ENCODE measurements at places on chromosomes 4 and X.
A peak's percentile ranks its signal among the peaks of the same experiment; 100 is the strongest.

DNA sequence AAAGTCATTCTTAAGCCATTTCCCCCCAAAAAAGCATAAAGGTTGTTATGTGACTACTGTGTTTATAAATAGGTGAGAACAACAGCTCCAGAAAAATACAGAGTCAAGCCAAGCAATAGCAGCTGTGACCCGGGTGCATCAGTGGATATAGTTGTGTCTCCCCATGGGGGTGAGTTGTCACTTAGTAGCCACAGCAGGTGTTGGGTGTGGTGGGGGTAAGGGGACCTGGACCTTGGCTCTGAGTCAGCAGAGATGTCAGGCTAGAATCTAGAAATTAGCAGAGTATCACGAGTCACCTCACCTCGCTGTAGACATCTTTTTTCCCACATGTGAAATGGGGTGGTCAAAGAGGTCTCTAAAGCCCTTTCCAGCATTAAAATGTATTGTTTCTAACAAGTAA is 42.4 kb downstream of the MOSPD2 start:
- no peak for DNase-seq

GRCh38 chrX:116872931-116873330 is 410.2 kb upstream of the CT83 start:
- DNase-seq: no peak

GRCh38 chr4:183443655-183444213 is 702 bp upstream of the CDKN2AIP start:
- DNase-seq: peak; percentile 27

GRCh38 chr4:52110171-52110570 is 59.1 kb downstream of the SPATA18 start:
- DNase-seq: no peak

GRCh38 chr4:16387448-16387847 is 161.2 kb upstream of the TAPT1 start:
- DNase-seq: no peak

DNA sequence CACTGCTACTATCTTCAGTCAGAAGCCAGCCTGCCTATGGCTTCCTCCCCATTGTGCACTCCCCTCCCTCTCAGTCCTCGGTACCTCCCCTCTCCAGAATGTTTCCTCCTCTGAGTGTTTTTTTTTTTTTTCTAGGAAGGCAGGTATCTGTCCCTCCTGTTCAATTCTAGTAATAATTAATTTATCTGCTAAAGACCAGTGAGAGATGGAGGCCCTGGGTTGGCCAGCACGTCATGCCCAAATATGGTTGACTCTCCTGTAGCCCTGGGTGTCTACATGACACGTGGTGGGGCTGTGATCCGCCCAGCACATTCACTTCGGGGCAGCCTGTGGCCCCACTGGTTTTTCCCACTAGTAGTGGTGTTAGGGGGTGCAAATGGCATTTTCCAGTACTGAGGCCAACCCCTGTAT is 1.8 kb downstream of the FLNA start:
- no peak for DNase-seq

- no peak for DNase-seq
Observed at GRCh38 chr4:163568843-163569242, 74.4 kb downstream of the TMA16 start.

GRCh38 chr4:85166318-85166717 is 199.8 kb upstream of the WDFY3 start:
- peak; percentile 24 for DNase-seq

DNA sequence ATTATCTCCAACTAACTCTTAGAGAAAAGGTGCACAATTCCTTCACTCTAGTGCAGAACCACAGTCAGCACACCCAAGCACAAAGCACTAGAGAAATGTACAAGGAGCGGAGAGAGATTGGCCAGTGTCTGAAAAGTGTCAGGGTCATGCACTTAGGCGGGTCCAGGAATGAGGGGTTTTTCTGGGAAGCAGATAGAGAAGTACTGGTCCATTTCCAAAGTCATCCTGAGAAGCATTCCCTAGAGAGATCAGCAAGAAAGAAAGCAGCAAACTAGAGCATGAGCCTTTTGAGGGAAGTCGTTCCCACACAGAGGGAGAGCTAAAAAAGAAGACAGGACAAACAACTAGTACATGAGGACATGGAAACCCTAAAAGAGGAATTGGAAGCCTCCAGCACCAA is 168.1 kb upstream of the MAP3K15 start:
- DNase-seq: no peak

GRCh38 chr4:69589884-69590283 is 49.6 kb downstream of the UGT2A2 start:
- DNase-seq: no peak

DNA sequence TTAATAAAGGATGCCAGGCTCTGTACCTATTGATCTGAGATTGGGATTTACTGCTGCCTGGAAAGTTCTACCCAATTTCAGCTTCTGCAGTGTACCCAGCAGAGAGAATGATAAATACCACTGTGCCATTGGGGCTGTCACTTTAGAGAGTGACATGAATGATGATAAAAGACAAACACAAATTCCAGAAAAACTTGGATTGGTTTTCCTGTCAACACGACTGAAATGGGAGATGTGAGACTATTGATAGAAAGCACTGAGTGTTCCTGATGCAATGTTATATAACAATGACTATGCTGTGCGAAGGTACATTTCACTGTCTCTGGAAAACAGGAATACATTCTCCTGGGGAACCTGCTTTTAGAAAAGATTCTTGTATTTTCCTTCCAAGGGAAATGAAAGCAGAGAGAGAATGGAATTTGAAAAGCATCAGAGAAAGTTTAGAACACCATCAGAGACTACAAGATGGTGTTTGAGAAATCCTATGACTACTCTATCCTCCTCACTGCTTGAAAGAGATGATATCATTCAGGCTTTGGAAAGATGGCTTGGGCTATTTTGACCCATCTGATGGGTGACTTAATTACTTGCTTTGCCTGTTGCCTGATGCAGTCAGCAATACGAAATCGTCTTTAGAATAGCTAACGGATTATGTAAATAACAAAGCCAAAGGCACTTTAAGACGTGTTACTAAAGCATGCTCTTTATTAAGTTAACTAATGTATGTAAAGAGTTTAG is 49.7 kb downstream of the MID1IP1 start:
- no peak for DNase-seq

GRCh38 chrX:153708415-153708814 is 15.8 kb downstream of the BCAP31 start:
- DNase-seq: no peak

DNA sequence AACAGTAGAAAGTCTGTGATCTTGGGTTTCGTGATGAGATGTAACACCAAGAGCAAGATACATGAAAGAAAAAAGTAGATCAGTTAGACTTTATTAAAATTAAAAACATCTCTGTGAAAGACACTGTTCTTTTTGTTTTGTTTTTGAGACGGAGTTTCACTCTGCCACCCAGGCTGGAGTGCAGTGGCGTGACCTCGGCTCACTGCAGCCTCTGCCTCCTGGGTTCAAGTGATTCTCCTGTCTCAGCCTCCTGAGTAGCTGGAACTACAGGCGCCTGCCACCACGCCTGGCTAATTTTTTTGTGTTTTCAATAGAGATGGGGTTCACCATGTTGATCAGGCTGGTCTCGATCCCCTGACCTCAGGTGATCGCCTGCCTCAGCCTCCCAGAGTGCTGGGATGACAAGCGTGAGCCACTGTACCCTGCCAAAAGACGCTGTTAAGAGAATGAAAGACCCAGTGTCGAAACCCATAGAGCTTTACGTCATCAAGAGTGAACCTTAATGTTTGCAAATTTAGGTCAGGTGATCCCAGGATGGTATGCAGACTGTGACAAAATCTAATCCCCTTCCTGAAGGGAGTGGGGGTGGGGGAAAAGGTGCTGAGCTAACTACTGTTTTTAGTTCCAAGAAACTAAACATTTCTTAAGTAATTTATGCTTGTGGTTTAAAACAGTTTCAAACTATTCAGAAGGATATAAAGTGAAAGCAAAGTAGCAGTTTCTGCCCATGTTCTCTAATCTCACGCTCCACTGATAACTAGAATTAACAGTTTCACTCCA is 8.0 kb downstream of the OFD1 start:
- DNase-seq: no peak

- no peak for DNase-seq
Observed at GRCh38 chr4:96543346-96543745, 703.5 kb downstream of the PDHA2 start.

DNA sequence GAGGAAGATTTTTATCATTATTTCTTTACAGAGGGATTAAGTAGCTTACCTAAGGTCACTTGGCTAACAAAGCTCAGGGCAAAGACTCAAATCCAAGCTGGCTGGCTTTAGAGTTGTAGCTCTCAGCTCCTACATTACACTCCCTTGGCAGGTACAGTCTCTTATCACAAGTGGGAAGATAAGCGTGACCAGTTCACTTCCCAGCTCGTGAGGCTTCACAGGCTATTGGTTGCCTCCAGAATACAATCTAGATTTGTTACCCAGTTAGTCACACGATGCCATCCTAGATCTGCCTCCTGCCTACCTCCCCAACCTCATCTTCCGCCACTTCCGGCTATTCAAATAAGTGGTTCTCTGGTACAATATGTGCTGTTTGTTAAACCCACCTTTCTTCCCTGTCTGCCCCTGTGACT is 3.7 kb downstream of the MMRN1 start:
- DNase-seq: no peak

GRCh38 chr4:71830-72229 is 18.7 kb downstream of the ZNF595 start:
- no peak for DNase-seq

DNA sequence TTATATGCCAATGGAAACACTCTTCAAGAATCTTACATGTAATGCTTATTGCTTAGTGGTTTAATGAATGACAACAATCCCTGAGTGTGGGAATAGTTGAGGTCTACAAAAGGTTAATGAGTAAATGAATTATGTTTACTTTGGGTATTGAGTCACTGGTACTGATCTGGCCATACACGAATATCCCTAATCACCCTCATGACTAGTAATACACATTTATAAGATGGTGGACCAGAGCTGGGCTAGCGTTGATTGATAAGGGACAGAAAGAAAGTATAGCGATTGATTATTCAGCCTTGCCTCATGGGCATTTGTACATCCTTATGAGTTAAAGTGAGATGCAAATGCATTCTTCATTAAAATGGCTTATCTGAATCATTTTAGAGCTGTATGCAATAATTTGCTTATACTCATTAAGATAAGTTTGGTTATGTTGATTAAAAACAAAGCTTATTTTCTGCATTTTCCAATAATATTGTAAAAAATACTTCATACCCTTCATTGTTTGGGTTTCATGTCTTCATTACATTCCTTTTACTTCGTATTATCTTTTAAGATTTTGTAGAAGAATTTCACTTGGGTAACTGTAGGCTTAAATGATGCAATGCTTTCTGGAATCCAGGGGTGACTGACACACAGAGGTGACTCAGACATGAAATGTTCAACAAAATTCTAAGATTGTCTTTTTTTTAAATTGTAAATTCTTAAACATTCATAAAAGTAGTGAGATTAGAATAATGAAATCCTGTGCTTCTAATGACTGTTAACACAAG is 47.4 kb downstream of the FGF2 start:
- no peak for DNase-seq

DNA sequence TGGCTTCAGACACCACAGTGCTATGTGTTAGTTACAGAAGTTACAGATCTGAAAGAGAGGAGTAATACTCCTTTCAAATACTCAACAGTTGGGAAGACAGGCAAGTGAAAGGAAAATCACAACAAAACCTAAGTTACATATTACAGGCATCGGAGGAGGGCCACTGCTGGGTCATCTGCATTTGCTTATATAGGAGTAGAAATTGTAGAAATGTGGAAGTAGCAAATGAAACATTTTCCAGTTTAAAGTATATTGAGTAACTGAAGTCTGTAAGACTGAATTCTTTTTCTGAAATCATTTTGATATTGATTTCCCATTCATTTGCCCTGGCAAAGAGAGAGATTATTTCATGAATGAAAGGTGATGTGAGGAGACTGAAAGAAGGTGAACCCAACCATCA is 201.7 kb downstream of the SPRY1 start:
- DNase-seq: no peak

- no peak for DNase-seq
Observed at GRCh38 chrX:69503228-69503781, 821 bp upstream of the NALF2 start.

DNA sequence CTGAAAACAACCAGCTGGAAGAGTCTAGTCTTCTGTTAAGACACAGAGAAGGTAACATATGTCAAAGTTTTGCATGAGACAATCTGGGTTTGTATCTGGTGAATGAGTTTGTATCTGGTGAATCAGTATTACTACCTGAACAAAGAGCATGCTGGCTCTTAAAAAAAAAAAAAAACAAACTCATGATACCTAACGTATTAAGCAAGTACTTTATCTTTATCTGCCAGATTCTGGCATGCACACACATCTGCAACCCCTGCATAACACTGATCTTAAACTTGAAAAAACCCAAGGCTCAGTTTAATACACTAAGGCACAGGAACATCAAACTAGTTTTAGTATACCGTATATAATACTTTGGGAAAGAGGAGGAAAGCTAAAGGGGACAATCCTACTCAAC is 5.8 kb downstream of the YTHDC1 start:
- no peak for DNase-seq

GRCh38 chr4:172892300-172892699 is 276.3 kb upstream of the GALNT7 start:
- no peak for DNase-seq

- DNase-seq: no peak
Observed at GRCh38 chr4:8846046-8846720, 25.5 kb downstream of the HMX1 start.

DNA sequence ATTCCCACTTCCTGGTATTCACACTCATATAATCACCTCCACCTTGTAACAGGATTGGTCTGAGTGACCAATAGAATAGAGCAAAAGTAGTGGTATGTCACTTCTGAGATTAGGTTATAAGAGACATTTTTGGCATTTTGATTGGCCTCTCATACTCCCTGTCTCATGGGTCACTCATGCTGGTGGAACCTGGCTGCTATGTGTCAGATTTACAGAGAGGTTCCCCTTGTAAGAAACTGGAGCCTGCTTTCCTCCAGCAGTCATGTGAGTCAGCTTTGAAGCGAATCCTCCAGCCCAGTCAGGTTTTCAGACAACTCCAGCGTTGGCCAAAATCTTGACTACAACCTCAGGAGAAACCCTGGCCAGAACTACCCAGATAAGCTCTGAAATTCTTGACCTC is 2.6 kb upstream of the OTUD4 start:
- DNase-seq: no peak

- DNase-seq: no peak
Observed at GRCh38 chrX:135315864-135316263, 6.6 kb downstream of the ETDC start.
